ENCODE measurements at places on chromosomes 4 and X. TPM values are rescaled to one million over a fixed set of nuclear protein-coding genes. Genes with fewer than 3 reads are reported as not detected.

Gene STATH
- polyA plus RNA-seq: not detected

Gene GLRA3
- 0.28 TPM for polyA plus RNA-seq

Gene PABPC5
- polyA plus RNA-seq: 0.49 TPM

Gene CT45A1
- not detected for polyA plus RNA-seq

Gene DOK7
- 5.8 TPM for polyA plus RNA-seq

Gene PDGFRA
- polyA plus RNA-seq: 3.5 TPM

Gene ALAS2
- 0.70 TPM for polyA plus RNA-seq

Gene AFP
- polyA plus RNA-seq: not detected

Gene DCAF12L2
- polyA plus RNA-seq: 0.02 TPM

Gene RS1
- polyA plus RNA-seq: not detected

Gene ANOS1
- 0.23 TPM for polyA plus RNA-seq

Gene CHRDL1
- 2.2 TPM for polyA plus RNA-seq

Gene BMP3
- polyA plus RNA-seq: 0.02 TPM

Gene CSN1S1
- polyA plus RNA-seq: 0.19 TPM

Gene SPRY1
- 13.9 TPM for polyA plus RNA-seq

Gene PDZD4
- 15.2 TPM for polyA plus RNA-seq

Gene FRG1
- 22.1 TPM for polyA plus RNA-seq

Gene ADH1A
- polyA plus RNA-seq: 0.19 TPM

Gene SPACA5
- not detected for polyA plus RNA-seq

Gene RBM47
- 18.0 TPM for polyA plus RNA-seq

Gene LEF1
- polyA plus RNA-seq: 0.61 TPM

Gene TSC22D3
- 61.5 TPM for polyA plus RNA-seq

Gene IL1RAPL2
- not detected for polyA plus RNA-seq

Gene SPATA18
- polyA plus RNA-seq: 1.5 TPM

Data from pancreas (tissue), 10 donors.